Naive thymus-derived CD4-positive, alpha-beta T cell (primary cell): ENCODE measurements at places on chromosomes 6 and 20. TPM values are rescaled to one million over a fixed set of nuclear protein-coding genes. Genes with fewer than 3 reads are reported as not detected.

DNA sequence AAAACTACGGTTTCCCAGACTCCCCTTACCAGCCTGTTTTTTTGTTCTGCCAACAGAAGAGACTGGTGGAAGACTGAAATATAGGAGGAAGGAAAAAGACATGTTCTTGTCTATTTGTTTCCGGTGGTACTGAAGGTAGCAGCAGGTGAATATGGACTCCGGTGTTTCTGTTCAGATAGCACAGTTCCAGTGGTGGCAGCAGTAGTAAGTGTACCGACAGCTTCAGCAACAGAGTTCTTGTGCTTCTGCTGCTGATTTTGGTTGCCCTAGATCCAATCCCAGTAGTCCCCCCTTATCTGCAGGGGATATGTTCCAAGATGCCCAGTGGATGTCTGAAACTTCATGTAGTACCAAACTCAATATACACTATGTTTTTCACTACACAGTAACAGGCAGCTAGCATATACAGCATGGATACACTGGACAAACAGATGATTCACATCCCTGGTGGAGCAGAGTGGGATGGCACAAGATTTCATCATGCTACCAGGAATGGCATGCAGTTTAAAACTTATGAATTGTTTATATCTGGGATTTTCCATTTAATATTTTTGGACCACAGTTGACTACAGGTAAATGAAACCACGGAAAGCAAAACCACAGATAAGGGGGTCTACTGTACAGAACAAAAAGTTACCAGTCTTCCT, 301.8 kb downstream of the BTBD9 start:
- no peaks in the 10 kb centered on the region for H3K36me3 ChIP-seq
- H3K27ac ChIP-seq: no peak overlapping the region
- H3K4me1 ChIP-seq: no peaks in the 10 kb centered on the region

C6orf132 gene
- polyA plus RNA-seq: not detected

- H3K36me3 ChIP-seq: no peaks in the 10 kb centered on the region
- H3K27me3 ChIP-seq: no peaks in the 10 kb centered on the region
These were observed 166.6 kb downstream of the KHDC1L start for GRCh38 chr6:73058736-73059135.

- H3K27me3 ChIP-seq: no peaks in the 10 kb centered on the region
- no peak for DNase-seq
- no peaks in the 10 kb centered on the region for H3K36me3 ChIP-seq
- H3K4me3 ChIP-seq: no peak overlapping the region
- H3K27ac ChIP-seq: no peak overlapping the region
These were observed 562.2 kb upstream of the NOX3 start for GRCh38 chr6:156017838-156018237.
